ENCODE measurements at places on chromosomes 2 and 18. TPM values are rescaled to one million over a fixed set of nuclear protein-coding genes. Genes with fewer than 3 reads are reported as not detected.

Gene DAW1
- total RNA-seq = 0.13 TPM

Gene TLX2
- total RNA-seq = not detected

Gene DSC1
- total RNA-seq = 4.6 TPM

Gene TEX51
- not detected for total RNA-seq

Gene HOXD12
- total RNA-seq = not detected

Gene GKN2
- total RNA-seq = not detected

Gene DOK6
- 5.2 TPM for total RNA-seq

Gene ANO7
- total RNA-seq = 0.35 TPM

Gene SIX2
- total RNA-seq = 0.65 TPM

Gene DSEL
- total RNA-seq = 1.7 TPM

Gene ATG16L1
- 17.9 TPM for total RNA-seq

Gene EFHD1
- 24.3 TPM for total RNA-seq

Gene DCDC2C
- total RNA-seq = not detected

Gene SCN1A
- 0.59 TPM for total RNA-seq

Gene GAL3ST2
- total RNA-seq = not detected

Gene VWC2L
- not detected for total RNA-seq

Gene SERPINE2
- 6.0 TPM for total RNA-seq

Gene REG1B
- not detected for total RNA-seq

Gene GCA
- total RNA-seq = 7.6 TPM

Gene POLE4
- 48.7 TPM for total RNA-seq

Gene POTEC
- not detected for total RNA-seq

Gene SP140
- 0.56 TPM for total RNA-seq

Gene STEAP3
- 10.8 TPM for total RNA-seq

Gene SH2D6
- 0.24 TPM for total RNA-seq

Gene SIX3
- not detected for total RNA-seq

Gene STON1
- 8.1 TPM for total RNA-seq

Gene RAB6C
- 0.22 TPM for total RNA-seq

Gene SMAD7
- total RNA-seq = 14.0 TPM

Gene COLEC12
- 9.1 TPM for total RNA-seq

Gene CCDC141
- total RNA-seq = 136 TPM

Gene UGT1A5
- not detected for total RNA-seq

Gene ELOA2
- total RNA-seq = not detected

Gene SH3YL1
- 7.4 TPM for total RNA-seq

Gene PDCD1
- 2.0 TPM for total RNA-seq

Gene GCG
- not detected for total RNA-seq

Gene ST6GAL2
- total RNA-seq = not detected

Gene SLC30A3
- 10.4 TPM for total RNA-seq

Gene FAHD2B
- total RNA-seq = 31.8 TPM

Gene C1QL2
- total RNA-seq = not detected

Gene DSC2
- total RNA-seq = 26.0 TPM

Gene SCN3A
- 0.89 TPM for total RNA-seq

Gene GRP
- not detected for total RNA-seq

Gene ACYP2
- total RNA-seq = 64.2 TPM

Gene MREG
- 0.38 TPM for total RNA-seq

Measured in Right ventricle myocardium superior (tissue), 1 donor.